Cortex of kidney (tissue), 1 donor: ENCODE measurements at places on chromosomes 16 and 17.

- DNase-seq = no peak
Observed at GRCh38 chr17:68035131-68035522, 408 bp upstream of the KPNA2 start.

DNA sequence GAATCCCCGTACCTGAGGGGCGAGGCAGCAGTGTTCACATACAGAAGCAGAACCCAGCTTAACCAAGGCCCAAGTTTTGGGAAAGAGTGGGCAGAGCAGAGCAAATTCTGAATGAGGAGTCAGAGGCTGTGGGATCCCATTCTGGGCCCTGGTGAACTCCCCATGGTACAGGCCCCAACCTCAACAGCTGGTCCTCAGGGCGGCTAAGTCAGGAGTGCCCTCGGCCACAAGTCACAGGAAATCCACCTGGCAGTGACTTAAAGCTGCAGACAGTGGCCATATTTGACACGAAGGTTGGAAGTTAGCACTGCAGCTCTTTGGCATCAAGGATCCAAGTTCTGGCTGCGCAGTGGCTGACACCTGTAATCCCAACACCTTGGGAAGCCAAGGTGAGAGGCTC is 237.1 kb downstream of the PARN start:
- no peak for DNase-seq

GRCh38 chr17:78571329-78571728 is 5.9 kb downstream of the DNAH17 start:
- DNase-seq = no peak

- no peak for DNase-seq
Observed at GRCh38 chr16:66629856-66630255, 25.4 kb downstream of the CMTM3 start.

GRCh38 chr16:29148867-29149272 is 164.0 kb downstream of the LAT start:
- DNase-seq = no peak

GRCh38 chr16:85627526-85628264 is 14.6 kb downstream of the GSE1 start:
- no peak for DNase-seq

GRCh38 chr16:50494501-50495491 is 53.4 kb upstream of the NKD1 start:
- no peak for DNase-seq

- DNase-seq = no peak
Observed at GRCh38 chr17:68204736-68205135, 43.1 kb upstream of the AMZ2 start.

- DNase-seq = no peak
Observed at GRCh38 chr16:86949116-86949515, 368.1 kb downstream of the C16orf95 start.

DNA sequence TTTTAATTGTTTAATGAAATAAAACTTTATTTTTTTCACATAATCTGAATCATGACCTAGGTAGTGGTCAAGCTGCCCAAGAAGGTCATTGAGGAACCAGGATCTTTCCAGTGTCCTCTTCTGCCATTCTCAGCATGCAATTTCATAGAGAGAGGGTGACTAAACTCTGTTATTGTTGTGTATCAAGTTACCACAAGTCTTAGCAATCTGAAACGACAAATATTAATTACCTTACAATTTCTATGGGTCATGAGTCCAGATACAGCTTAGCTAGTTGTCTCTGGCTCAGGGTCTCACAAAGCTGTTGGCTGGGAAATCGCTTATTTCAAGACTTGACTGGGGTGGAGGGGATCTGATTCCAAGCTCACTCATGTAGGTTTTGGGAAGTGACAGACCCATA is 37.6 kb downstream of the FTO start:
- no peak for DNase-seq

GRCh38 chr17:29399634-29400033 is 9.5 kb downstream of the TAOK1 start:
- no peak for DNase-seq

GRCh38 chr17:70169709-70170597 is 621 bp downstream of the KCNJ2 start:
- DNase-seq = no peak

DNA sequence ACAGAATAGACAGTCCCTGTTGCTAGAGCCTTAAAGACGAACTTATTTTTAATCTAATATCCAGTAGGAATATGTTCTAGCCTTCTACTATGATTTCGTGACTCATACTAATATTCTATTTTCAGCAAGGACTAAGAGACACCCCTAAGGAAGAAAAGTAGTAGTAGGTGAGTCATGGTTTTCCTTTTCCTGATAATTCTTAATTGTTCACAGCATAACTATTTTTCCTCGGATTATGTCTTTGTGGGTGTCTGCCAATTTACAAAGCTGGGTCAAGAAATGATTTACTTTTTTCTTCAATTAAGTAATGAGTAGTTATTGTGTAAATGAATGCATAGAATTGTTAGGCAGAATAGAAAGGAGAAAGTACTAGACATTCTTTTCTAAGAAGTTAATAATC is 292.2 kb downstream of the TOX3 start:
- no peak for DNase-seq

GRCh38 chr17:75932852-75933251 is 8.0 kb downstream of the FBF1 start:
- DNase-seq = no peak

GRCh38 chr16:89118361-89119165 is 24.9 kb downstream of the ACSF3 start:
- DNase-seq = no peak

GRCh38 chr17:15947976-15948752 is 3.2 kb downstream of the ADORA2B start:
- DNase-seq = no peak

GRCh38 chr17:58329035-58329809 is 627 bp upstream of the TSPOAP1 start:
- no peak for DNase-seq

DNA sequence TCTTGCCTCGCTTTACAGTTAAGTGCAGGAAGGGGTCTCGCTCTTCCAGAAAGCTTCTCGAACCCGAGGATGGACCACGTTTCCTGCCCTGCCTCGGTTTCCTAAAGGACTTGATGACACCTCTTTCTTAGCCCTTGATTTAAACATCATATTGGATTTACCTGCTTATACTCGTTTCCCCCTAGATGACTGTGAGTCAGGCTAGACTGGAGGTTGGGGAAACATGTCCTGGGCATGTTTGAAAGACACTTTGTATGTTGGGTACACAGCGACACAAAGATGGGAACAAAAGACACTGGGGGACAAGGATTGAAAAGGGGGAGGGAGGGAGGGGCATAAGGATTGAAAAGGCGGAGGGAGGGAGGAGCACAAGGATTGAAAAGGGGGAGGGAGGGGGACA is 30.0 kb downstream of the SDK2 start:
- no peak for DNase-seq

DNA sequence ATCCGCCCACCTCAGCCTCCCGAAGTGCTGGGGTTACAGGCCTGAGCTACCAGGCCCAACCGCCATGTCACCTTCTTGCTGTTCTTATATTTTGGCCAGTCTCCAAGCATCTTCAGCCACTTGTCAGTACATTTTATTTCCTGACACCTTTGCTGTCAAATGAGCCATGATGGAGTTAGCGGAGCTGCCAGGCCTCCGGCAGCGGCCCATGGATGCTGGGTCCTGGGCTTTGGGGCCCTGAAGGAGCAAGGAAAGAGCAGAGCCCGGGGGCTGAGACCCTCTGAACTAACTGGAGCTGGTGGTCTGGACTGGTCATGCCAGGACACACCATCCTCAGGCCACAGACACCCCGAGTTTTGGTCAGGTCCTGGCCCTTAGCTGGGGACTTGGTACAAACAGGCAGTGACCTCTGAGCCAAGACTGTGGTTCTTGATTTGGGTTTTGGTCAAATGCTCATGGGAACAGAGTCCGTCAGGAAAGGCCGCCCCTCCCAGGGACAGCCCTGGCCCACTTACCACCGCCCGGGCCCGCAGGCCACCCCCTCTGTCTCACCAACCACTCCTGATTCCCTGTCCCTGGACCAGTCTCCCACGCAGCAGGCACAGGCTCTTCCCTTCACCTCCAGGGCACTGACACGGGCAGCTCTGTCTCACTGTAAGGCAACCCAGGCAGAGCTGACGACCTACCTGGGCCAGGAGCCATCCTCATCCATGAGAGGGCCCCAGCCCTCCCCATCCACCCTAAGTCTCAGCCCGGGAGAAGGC is 42.0 kb downstream of the TNFRSF13B start:
- DNase-seq = no peak

DNA sequence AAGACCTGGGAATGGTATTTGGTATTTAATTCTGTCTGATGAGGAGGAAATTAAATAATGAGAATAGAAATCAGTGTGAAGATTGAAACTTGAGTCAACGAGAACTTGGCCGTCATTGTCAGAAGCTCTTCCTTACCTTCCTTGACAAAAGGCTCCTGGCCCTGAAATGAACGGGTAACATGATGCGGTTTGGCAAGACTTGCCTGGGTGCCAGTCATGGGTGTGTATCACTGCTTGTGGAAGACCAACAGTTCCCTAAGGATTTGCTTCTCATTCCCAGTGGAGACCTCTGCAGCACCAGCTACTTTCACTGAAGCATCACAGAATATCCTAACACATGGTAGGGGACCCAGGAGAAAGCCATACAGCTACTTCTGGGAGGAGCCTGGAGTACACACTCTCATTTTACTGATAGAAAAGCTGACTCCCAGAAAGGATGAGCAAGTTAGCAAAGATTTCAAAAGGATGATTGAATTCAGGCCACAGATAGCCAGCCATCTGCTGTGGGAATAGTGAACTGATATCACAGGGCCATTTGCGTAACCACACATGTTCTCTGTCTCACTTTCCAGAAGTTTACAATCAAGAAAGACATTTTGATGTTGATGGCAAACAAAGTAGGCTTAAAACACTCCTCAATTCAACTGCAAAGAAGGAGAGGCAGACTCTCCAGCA is 258.1 kb upstream of the SALL1 start:
- no peak for DNase-seq

- DNase-seq = no peak
Observed at GRCh38 chr17:19320876-19321275, 41.6 kb downstream of the B9D1 start.
